SJCRH30 (cell line): ENCODE measurements at places on chromosomes 12 and 14.

- no peaks in the 10 kb centered on the region for H3K4me1 ChIP-seq
- peak; percentile 91 for DNase-seq
- H3K27me3 ChIP-seq, result no peaks in the 10 kb centered on the region
- H3K27ac ChIP-seq, result no peak overlapping the region
- H3K4me3 ChIP-seq, result peak overlapping the region; percentile 14; the same call in 1 of the 2 replicates
- H3K36me3 ChIP-seq, result no peaks in the 10 kb centered on the region
Measured at GRCh38 chr12:55940065-55940732, 9.2 kb downstream of the DGKA start.

DNA sequence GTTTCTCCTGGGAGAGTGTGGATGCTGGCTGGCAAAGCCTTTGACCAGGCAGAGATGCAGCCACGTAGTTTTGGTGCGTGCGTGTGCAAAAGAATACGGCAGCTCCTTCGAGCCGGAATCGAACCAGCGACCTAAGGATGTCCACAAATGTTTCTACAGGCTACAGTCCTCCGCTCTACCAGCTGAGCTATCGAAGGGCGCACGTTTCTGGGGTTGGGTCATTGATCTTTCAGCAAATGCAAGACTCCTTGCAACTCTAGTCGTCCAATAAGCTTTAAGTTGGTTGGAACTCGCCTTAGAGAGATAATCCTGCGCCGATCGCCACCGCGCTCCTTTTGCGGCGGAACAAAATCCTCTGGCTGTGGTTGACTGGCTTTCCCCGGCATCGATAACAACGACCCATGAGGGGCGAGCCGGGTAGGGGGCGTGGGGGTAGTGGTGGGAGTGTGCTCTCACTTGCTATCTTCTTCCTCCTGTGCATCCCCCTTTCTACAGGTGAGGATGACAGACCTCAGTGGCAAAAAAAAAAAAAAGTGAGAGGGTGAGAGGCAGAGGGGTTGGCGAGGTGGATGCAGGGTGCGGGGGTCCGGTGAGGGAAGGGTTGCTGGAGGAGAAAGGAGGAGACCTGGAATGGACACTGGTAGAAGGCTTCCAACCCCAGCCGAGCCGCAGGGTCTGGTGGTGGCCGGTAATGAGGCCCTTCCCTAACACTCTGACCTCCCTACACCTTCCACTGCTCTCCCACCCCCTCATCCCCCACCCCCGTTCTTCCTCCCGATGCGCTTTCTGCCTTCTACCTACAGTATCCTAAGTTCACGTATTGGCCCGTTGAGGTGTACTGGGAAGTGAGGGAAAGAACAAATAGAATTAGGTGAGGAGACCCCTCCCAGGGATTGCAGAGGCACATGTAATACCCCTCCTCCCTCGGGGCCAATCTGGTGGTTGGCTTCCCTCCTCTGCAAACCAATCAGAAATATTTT, 11.8 kb upstream of the OR6S1 start:
- H3K4me3 ChIP-seq, result no peak overlapping the region
- H3K27ac ChIP-seq, result no peak overlapping the region
- no peaks in the 10 kb centered on the region for H3K36me3 ChIP-seq
- H3K4me1 ChIP-seq, result no peaks in the 10 kb centered on the region
- 0 out of 2 replicates have a peak, but pooled peaks cover 3% of the 10 kb centered on the region for H3K27me3 ChIP-seq

DNA sequence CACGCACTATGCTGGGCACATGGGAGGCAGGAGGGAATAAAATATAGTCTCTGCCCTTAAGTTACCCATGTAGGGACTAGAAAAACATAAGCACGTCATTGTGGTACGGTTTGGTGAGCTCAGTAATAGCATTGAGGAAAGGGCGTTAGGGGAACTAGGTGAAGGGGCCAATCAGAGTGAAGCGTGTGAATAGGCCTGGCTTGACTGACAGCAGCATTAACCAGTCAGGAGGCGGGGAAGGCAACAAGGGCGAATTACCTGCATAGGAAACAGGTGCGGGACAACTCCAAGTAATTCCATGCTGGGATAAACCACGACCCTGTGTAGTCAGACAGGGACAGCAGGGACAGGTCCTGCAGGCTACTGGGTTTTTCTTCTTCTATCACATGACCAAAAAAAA, 107.7 kb downstream of the UNC79 start:
- no peak overlapping the region for H3K27ac ChIP-seq
- no peaks in the 10 kb centered on the region for H3K36me3 ChIP-seq
- peak; percentile 9 for DNase-seq
- H3K27me3 ChIP-seq, result no peaks in the 10 kb centered on the region
- no peak overlapping the region for H3K4me3 ChIP-seq

DNA sequence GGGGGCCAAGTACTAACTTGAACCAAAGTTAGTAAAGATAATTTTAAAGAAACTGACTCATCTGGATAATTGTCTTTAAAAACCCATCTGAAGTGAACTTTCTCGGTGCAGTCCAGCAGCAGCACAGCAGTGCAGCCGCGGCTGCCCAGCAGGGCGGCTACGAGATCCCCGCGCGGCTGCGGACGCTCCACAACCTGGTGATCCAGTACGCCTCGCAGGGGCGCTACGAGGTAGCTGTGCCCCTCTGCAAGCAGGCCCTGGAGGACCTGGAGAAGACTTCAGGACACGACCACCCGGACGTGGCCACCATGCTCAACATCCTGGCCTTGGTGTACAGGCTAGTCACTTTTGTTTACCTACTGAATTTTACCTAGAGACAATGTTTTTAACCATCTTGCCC, 33.6 kb downstream of the KLC1 start:
- H3K36me3 ChIP-seq, result peaks cover 35% of the 10 kb centered on the region
- H3K4me1 ChIP-seq, result no peaks in the 10 kb centered on the region
- no peak for DNase-seq

- no peak overlapping the region for H3K4me3 ChIP-seq
- H3K27ac ChIP-seq, result no peak overlapping the region
- H3K36me3 ChIP-seq, result no peaks in the 10 kb centered on the region
- DNase-seq, result no peak
- peaks cover 21% of the 10 kb centered on the region for H3K4me1 ChIP-seq
Measured at GRCh38 chr12:76690921-76691700, 72.8 kb upstream of the ZDHHC17 start.

- DNase-seq, result no peak
- H3K27ac ChIP-seq, result no peak overlapping the region
- no peaks in the 10 kb centered on the region for H3K4me1 ChIP-seq
Measured at GRCh38 chr14:104212206-104213095, 74.1 kb downstream of the KIF26A start.

DNA sequence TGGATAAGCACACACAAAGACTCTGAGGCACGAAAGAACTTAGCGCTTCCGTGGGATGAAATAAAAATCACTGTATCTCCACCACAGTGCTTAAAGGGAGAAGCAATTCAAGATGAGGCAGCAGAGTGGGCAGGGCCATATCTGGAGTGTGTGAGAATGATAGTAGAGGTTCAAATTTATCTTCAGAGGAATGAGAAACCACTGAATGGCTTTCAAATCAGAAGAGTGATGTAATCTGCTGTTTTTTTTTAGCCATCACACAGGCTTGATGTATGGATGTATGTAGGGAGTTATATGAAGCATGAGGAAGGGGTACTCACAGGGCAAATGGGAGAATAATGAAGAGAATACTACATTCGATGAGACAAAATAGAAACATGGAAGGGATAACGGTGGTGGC, 24.1 kb downstream of the MDGA2 start:
- H3K4me3 ChIP-seq, result no peak overlapping the region
- H3K27ac ChIP-seq, result no peak overlapping the region
- DNase-seq, result no peak
- no peaks in the 10 kb centered on the region for H3K27me3 ChIP-seq

DNA sequence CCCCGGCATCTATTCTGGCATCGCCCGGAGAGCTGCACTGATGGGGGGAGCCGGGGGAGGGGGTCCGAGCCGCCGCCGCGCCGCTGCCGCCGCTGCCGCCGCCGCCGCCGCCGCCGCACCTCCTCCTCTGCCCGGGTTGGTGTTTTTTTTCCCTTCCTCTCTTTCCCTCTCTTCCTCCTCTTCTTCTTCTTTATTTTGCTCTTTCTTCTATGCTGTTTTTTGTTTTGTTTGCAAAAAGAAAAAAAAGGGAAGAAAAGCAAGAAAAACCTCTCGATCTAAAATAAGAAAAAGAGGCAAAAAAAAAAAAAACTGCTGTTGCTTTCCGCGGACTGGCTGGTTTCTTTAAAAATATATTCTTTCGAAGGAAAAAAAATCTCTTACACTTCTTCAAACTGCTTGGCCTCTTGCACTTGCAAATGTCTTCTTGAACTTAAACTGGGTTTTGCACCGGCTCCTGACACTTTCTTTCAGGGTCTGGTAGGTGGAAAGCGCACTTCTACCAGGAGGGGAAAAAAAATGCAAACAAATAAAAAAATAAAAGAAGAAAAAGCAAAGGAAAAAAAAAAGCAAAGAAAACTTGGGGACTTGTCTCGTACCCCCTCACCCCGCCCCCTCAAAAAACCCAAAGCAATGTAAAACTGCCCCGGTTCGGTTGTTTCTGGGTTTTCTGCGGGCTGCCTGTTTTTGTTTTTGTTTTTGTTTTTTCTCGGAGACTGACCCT, 616 bp downstream of the BCL11B start:
- no peaks in the 10 kb centered on the region for H3K36me3 ChIP-seq
- H3K4me3 ChIP-seq, result peak overlapping the region; percentile 67
- H3K27me3 ChIP-seq, result peaks cover 9% of the 10 kb centered on the region
- no peak for DNase-seq

GRCh38 chr14:26138764-26139445, 458.9 kb downstream of the NOVA1 start:
- DNase-seq, result no peak
- no peaks in the 10 kb centered on the region for H3K27me3 ChIP-seq
- H3K27ac ChIP-seq, result no peak overlapping the region
- H3K4me3 ChIP-seq, result no peak overlapping the region
- no peaks in the 10 kb centered on the region for H3K4me1 ChIP-seq
- H3K36me3 ChIP-seq, result no peaks in the 10 kb centered on the region

DNA sequence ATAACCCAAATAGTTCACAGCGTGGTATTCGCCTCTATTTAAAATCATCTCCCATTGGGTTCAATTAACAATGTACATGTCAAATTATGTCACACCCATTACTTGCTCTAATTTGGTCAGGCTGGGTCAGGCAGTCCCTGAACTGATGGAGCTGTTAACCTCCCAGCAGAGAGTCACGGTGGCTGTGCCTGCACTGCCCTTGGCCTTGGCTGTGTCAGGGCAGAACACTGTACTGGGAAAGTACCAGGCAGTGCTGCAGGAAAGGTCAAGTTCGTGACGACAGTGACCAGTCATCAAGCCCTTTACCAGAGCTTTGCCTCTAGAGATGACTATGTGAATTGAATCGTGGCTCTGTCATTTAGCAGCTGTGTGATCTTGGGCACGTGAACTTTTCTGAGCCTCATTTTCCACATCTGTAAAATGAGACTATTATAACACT, 100.0 kb downstream of the ARF6 start:
- no peak for DNase-seq
- H3K27ac ChIP-seq, result no peak overlapping the region
- H3K36me3 ChIP-seq, result no peaks in the 10 kb centered on the region
- no peaks in the 10 kb centered on the region for H3K4me1 ChIP-seq
- H3K27me3 ChIP-seq, result no peaks in the 10 kb centered on the region
- H3K4me3 ChIP-seq, result no peak overlapping the region

GRCh38 chr12:92634202-92634601, 68.6 kb upstream of the PLEKHG7 start:
- no peak overlapping the region for H3K27ac ChIP-seq
- no peaks in the 10 kb centered on the region for H3K36me3 ChIP-seq
- no peaks in the 10 kb centered on the region for H3K4me1 ChIP-seq
- H3K27me3 ChIP-seq, result no peaks in the 10 kb centered on the region
- no peak for DNase-seq
